Forelimb muscle (tissue), 1 donor: ENCODE measurements at places on chromosomes 4 and X.

- no peak for DNase-seq
Measured at GRCh38 chr4:15197005-15197404, 194.7 kb downstream of the CPEB2 start.

DNA sequence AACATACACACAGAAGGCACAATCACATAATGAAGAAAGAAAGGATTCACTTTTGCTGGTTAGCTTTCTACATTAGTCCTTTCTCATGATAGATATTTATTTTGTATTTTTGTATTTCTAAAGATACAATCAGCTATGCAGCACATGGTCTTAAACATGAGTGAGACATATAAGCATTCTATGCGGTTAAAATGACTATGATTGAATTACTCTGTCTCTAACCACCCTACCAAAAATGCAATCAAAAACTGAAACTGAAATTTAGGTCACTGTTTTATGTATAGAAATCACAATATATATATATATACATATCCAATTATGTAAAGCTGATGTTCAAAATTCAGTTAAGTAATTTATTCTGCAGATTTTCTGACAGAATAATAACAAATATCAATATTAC, 21.9 kb downstream of the CXXC4 start:
- DNase-seq: no peak

GRCh38 chrX:111387470-111388070, 24.4 kb downstream of the DCX start:
- no peak for DNase-seq

DNA sequence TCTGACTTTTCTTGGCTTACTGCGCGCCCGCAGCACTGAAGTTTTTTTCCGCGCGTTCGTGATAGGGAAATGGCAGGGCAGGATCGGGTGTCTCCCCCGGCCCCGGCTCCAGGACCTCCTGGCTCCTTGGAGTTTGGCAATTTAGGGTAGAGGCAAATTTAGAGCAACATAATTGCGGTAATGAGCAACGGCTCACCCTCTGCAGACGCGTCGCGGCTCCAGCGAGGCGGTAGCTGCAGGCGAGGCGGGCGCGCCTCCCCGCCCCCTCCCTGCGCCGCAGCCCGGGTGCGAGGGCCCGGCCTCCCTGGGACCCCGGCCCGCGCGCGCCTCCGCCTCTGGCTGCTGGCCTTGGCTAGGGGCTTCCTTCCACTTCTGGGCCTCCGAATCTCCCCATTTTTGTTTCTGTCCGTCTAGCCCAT, 6.2 kb downstream of the MSX1 start:
- no peak for DNase-seq

DNA sequence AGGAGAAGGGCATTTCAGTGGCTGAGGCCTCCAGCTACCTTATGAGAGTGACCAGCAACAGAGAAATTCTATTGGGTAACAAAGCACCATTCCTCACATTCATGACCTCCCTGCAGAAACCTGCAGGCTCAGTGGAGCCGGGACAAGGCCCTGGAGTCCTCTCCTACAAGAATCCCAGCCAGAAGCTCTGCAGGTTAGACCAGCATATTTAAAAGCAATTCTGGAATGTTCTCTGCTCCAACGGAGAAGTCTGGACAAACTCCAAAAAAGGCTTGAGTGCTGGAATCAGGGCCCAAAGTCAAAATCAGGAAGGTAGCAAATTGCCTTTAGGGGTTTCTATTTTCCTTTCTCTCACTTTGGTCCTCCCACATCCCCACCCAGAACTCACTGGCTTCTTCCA, 202.9 kb downstream of the SCFD2 start:
- DNase-seq: no peak

GRCh38 chrX:112867570-112867969, 26.9 kb upstream of the AMOT start:
- DNase-seq: no peak

- DNase-seq: no peak
Measured at GRCh38 chr4:24235618-24236017, 345.8 kb upstream of the PPARGC1A start.

GRCh38 chrX:149759824-149760223, 14.0 kb upstream of the HSFX1 start:
- DNase-seq: no peak

GRCh38 chr4:70000711-70001110, 4.9 kb downstream of the STATH start:
- DNase-seq: no peak

- DNase-seq: no peak
Measured at GRCh38 chr4:7815562-7815961, 124.1 kb downstream of the AFAP1 start.

DNA sequence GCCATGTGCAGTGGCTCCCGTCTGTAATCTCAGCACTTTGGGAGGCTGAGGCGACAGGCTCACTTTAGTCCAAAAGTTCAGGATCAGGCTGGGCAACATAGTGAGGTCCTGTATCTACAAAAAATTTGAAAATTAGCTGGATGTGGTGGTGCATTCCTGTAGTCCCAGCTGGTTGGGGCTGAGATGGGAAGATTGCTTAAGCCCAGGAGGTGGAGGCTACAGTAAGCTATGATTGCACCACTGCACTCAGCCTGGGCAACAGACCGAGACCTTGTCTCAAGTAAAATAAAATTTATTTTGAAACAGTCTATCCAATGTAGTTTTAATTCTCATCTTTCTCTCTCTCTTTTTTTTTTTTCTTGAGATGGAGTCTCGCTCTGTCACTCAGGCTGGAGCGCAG, 21.1 kb downstream of the RBM10 start:
- no peak for DNase-seq

- no peak for DNase-seq
Measured at GRCh38 chr4:57504797-57505530, 394.8 kb upstream of the IGFBP7 start.

GRCh38 chrX:123976706-123977316, 15.3 kb downstream of the STAG2 start:
- DNase-seq: no peak

- DNase-seq: no peak
Measured at GRCh38 chrX:150887906-150888465, 10.5 kb downstream of the CD99L2 start.

DNA sequence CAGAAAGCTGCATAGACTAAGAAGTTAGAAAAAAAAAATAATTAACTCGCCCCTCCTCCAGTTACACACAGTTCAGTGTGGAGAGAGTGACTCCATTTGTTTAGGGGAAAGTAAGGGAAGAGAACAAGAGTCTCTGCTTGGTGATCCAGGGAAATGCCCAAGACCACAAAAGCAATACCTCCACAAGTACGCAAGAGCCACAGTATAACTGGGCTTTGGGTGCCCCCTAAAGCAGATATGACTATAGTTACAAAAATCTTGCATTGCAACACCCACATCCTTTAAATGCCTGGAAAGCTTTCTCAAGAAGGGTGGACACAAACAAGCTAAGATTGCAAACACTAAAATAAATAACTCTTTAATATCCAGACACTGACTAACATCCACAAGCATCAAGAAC, 164.2 kb upstream of the NRK start:
- no peak for DNase-seq
